ENCODE measurements at places on chromosomes 2 and 18.

DNA sequence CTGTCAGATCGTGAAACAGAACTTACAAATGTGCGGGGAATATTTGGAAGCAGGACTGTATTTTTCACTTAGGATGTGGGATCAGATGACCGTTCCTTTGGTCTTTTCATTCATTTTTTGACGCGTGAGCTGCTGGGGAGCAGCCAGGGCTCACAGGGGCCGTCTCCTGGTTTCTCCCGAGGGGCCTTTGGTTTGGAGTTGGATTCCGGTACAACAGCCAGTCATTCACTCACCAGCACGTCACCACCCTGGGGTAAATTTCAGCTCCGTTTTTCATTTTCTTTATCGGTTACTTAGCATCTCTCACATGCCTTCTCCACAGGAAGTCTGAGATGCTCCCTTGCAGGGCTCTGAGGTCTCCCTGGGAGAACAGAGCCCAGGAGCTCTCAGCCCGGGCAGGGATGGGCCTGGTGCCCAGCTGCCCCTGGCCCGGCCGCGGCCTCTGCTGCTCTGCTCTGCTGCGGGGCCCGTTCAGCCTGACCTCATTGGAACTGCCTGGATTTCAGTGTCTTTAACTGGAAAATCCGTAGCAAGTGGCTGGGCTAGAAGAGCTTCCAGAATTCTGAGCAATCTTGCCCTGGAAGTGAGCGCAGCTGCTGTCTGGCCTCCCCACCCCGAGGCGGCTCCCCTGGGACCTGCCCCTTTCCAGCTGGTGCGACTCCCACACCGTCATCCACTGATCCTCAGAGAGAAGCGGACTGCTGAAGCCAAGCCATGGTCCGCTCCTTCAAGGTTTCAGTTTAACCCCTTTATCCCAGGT is 335.6 kb downstream of the EIPR1 start:
- no peak for DNase-seq

DNA sequence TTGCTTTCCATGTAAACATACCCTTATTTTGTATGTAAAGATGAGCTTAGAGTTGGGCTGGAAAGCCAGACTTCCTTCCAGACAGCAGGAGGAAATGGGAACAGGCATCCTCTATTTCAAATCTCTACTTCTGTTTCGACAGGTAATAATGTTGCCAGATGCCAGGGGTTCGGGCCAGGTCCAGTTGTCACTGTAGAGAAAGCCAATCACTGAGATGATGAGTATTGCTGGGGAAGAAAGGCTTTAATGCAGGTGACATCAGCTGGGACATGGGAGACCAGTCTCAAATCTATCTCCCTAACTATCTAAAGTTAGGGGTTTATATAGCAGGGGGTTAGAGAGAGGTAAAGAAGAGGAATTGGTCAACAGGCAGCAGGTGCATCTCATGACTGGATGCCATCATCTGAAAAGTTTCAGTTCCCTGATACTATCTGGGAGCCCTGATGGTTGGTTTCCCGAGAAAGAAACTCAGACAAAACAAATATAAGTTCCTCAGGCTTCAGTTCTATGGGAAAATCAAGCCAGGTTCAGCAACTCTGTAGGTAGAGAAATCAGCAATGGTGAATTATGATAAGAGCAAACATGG is 9.3 kb upstream of the MTCL1 start:
- no peak for DNase-seq

- no peak for DNase-seq
These were observed 121.3 kb upstream of the GULP1 start for GRCh38 chr2:188170356-188170755.

DNA sequence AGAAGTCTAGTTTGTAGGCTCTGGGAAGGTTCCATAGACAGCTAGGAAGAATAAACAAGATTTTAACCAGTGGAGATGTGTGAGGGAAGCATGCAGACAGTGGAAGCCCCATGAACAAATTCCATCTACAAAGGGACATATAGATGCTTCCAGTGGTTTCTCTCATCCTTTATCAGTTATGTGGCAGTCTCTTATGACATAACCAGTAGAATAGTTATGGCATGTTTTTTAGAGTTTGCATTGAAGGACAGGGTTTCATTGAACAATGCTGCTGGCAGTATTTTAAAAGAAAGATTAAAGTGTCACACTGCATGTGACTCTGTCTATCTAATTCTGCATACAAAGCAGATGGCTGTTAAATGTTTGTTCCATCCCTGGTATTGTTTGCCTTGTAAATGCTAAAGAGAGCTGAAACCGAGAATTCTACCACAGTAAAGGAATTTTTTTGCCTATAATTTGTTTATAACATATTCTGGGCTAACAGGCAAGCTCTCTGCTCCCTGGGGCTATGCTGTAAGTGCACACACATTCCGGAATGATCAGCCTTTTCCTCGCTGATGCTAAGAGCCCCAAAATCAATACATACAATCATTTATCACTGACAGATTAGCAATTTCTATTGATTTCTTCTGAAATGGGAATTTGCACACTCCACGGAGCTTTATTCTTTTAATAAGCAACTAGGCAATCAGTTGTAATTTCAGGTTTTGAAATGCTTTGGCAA is 76.8 kb upstream of the PELI1 start:
- no peak for DNase-seq

DNA sequence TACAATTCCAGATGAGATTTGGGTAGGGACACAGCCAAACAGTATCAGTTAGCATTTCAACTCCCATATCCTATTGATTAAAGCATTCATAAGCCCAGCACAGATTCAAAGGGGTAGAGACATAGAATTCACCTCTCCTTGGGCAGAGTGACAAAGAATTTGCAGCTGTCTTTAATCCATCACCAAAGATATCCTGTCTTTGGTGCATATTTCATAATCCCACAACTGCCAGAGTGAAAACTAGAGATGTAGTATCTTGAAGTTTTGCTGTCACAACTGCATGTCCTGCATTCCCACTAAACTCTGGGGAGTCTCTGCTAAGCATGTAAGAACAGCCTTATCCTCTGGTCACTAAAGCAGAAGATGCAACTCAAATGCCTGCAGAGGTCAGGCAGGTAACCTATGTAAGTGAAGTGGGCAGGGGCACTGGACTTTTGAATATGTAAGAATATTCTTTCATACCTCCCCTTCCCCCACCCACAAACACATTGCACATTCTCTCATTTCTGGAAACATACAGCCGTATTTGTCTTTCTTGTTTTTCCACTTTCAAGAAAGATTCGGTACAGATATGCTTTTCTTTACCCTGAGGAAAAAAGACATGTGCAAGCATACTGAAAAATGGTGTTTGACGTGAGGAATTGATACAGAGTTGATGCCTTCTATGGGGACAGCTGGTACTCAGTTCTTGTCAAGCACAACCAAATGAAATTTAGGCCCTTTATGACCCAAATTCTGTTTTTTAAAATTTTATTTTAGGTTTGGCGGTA is 283.1 kb downstream of the SP3 start:
- DNase-seq, result no peak

GRCh38 chr2:178256382-178257042 is 62.2 kb downstream of the OSBPL6 start:
- no peak for DNase-seq

GRCh38 chr2:185644828-185645227 is 93.8 kb upstream of the FSIP2 start:
- no peak for DNase-seq

GRCh38 chr2:70192516-70192915 is 1.7 kb upstream of the C2orf42 start:
- DNase-seq, result no peak

GRCh38 chr2:106700616-106701015 is 185.4 kb downstream of the ST6GAL2 start:
- no peak for DNase-seq

GRCh38 chr2:101986376-101986775 is 5.4 kb upstream of the IL1R2 start:
- no peak for DNase-seq

DNA sequence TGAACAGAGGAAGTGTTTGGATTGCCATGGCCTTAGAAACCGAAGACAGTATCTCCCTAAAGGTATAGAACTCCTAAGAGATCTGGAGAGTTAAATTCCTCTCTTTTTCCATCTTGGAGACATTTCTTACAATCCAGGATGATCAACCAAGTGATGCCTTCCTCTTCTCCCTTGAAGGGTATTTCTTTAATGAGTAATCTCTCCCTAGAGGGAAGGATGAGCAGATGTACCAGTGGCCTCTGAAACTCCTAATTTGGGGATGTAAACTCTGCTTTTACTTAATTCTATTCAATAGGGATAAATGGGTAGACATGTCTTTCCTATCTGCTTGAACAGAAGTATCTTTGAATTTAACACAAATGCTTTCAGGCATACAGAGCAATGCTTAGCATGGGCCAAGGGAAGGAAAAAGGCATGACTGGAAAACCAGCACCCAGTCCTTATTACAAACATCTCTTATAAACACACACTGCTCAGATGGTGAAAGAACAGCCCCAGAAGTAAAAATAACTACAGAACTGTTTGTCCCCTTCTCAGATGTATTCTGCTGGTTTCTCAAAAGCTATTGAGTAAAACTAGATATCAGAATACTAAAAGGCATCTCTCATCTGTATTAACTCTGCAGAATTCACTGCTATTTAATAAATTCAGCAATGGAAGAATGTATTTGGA is 4.7 kb upstream of the THNSL2 start:
- no peak for DNase-seq

DNA sequence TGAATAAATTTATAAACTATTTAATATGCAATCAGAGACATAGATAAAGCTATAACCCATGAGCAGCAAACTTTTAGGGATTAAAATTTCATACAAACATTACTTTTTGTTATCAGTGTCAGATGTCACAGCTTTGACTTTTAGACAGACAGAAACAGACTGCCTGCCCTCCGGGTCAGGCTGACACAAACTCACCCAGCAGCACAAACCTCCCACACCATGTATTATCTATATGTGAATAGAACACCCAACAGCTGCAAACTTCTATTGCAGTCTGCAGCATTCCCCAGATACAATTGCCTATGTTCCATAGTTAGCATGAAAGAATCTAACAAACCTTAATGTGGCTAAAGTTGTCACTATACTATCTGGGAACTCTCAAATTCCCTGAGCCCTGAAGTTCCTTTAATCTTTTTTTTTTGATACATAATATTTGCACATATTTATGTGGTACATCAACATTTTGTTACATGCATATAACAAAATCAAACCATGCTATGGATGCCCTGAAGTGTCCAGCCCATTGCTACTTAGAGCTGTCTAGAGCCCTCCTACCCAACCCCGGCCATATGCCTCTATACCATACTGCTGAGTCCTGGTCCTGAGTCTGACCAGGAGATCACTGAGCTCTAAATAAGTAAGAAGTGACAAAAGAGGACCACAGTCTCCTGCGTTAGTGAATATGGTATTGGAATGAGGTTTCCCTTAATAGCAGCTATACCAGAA is 214.4 kb downstream of the ZNF385B start:
- no peak for DNase-seq

DNA sequence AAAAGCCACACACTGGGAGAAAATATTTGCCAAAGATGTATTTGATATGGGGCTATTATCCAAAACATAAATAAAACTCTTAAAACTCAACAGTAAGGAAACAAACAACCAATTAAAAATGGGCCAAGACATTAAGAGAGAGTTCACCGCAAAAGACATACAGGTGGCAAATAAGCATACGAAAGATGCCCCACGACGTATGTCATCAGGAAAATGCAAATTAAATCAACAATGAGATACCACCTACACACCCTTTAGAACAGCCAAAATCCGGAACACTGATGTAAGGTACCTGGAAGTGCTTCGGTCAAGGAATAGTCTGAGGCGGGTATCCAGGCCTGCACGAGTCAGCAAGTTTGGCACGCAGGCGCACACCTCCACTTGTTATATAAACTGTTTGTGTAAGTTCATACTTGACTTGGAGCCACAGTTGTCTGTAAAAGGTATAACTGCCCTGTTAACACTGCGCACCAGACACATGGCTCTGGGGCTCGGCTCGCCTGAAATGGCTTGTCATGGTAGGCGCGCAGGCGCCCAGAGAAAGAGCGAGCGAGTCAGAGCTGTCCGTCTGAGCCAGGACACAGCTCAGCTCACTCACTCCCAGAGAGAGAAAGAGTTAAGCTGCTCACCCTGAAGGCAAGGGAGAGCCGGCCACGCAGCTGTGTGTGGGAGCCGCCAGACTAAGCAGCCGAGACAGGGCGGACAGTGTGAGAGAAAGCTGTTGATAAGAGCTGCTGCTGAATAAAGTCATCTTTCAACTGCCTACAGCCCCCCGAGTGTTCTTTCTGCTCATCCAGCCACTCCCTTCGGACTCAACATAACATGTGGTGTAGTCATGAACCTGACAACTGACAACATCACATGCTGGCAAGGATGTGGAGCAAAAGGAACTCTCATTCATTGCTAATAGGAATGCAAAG is 87.3 kb downstream of the HNRNPLL start:
- no peak for DNase-seq

- DNase-seq, result no peak
These were observed 7.9 kb downstream of the PMAIP1 start for GRCh38 chr18:59907660-59908059.

GRCh38 chr2:71224935-71225334 is 2.0 kb downstream of the PAIP2B start:
- no peak for DNase-seq

DNA sequence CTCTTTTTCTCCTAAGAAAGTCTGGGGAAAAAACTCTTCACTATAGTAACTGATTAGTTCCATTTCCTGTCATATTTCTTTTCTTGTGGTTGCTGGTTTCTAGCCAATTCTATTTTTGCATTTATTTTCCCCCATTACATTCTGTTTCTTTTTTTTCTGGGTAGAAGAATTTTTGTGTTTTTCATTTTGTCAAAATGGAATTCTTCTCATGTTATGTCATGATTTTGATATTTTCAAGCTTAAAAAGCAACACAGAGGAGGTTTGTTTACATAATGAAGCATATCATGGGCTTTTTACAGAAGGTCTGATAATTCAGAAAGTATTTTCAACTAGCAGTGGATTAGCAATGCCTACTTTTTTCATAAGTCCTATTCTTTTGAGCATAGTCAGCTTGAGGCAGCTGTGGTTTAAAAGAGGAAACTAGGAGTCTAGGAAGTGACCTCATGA is 102.0 kb downstream of the MAP2 start:
- no peak for DNase-seq

DNA sequence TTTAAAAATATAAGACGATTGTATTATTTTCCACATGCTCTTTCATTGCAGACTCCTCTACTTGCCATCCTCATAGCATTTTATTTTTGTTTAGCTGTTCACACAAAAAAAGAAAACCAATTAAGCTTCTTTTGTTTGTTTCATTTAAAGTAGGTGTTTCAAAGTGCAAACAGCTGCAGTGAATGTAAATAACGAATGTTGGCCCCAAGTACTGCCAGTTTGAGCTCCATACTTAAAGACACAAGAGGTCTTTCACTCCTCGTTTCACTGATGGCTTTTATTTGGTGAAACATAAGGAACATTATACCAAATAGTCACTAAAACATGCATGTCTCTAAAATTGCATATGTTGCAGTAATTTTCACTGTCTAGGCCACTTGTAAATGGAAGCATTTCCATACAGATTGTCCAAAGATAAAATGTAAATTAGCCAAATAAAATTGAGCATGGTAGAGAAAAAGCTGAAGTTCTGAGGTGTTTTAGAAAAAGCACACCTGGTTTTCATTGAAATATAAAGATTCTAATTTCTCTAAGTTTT is 253.4 kb downstream of the TMX3 start:
- no peak for DNase-seq

- DNase-seq, result no peak
These were observed 41.5 kb upstream of the GPC1 start for GRCh38 chr2:240393831-240394410.
